ENCODE measurements at places on chromosomes 4 and X.

DNA sequence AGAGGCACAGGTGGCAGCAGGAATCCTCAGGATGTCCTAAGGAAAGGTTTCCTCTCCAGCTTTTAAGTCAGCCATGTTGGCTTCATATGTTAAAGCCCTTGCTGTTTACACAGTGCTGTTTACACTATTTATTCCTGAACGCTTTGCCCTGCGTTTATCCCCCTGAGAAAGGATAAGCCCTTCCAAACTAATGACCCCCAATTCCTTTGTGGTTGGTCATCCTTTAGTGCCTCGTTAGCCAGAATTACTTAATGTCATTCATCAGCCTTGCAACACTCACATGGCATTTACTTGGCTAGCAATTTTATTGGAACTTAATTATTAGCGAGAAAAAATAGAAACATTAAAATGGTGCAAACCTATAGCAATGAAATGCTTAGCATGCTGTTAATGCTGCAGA is 23.8 kb downstream of the VCX2 start:
- DNase-seq, result no peak

GRCh38 chrX:39196192-39197102 is 395.2 kb downstream of the MID1IP1 start:
- peak; percentile 56 for DNase-seq

- no peak for DNase-seq
These were observed 7.1 kb downstream of the ANKRD50 start for GRCh38 chr4:124705393-124705792.

DNA sequence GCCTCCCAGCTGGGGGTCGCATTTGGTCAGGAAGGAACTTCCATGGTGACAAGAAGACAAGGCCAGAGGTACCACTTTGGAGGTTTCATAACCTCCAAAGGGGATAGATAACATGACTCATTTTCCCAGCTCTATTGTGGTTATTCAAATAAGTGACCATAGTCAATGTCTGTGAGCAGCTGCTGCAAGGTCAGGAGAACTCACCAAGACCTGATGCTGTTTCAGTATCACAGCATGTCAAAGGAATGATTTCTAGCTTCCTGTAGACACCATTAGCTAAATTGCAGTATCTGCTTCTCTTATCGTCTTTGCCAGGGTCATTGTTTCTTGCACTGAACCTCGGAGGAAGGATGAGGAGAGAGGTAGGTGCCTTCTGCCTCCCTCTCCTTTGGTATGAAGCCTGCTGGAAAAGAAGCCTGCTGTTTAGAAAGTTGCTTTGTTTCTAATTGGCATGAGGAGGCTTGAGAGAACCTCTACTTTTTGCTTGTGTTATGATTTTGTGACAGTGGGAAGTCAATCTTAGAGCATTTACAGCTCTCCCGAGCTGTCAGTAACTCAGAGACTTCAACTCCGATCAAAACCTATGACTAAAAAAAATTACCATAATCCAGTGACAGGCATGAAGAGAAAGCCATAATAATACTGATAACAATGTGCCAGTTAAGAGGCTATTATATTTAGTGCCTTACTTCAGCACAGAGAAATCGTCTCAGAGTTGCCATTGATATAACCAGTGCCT is 38.0 kb upstream of the GATB start:
- peak; percentile 30 for DNase-seq

- DNase-seq, result no peak
These were observed 24.2 kb downstream of the EPHA5 start for GRCh38 chr4:65646136-65646535.

DNA sequence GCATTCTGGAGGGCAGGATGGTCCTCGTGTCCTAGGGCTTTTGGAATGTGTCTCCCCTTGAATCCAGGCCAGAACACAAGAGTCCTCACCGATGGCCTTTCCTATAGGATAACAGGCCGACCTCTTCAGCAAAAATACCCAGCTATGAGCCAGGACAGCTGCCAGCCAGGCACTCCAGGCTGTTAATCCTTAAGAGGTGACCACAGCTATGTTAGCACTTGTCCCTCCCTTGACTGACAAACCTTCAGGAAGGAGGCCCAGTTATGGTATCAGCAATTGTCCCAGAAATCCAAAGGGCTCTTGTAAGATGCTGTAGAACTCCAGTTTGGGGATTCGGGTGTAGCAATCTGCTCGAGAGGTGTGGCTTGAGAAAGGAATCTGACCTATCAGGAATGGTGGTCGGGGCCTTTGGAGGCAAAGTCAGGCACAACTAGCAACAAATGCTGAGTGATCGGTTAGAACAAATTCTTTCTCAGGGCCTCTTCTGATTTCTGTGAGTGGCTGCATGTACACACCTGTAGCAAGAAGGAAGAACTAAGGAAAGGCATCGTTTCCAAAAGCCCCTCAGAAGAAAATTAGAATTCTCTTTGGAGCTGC is 54.6 kb downstream of the PTCHD1 start:
- no peak for DNase-seq

DNA sequence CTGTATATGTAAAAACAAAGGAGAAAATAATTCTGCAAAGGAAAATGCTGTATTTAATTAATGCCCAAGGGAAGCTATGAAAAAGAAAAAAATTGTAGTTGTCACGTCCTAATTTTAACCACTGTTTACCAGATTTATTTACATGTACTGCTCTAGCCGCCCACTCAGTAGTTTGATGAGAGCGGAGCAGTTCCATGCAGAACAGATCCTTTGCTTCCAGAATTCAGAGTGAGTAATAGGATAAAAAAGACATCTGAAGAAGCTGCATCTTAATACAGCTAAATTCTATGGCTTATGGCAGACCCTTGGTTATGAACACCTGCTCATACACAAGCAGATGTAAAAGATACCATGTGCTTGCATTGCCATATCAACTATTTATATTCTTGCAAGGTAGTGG is 287.0 kb downstream of the GASK1B start:
- no peak for DNase-seq

GRCh38 chr4:123449780-123450179 is 53.2 kb downstream of the SPRY1 start:
- peak; percentile 18 for DNase-seq

DNA sequence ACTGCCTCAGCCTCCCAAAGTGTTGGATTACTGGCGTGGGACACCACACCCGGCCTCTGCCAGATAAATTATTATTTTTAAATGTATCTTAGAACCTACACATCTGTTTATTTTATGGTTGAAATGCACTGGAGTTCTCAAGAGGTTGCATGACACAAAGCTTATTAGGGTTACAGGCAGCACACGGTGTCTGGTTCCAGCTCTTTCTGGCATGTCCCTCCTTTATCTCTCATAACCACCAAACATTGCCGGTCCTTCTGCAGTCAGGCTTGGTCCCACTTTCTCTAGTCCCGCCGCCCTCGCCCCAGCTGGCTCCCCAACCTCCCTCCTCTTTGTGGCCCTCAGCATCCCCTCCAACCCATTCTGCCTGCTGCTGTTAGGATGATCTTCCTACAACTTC is 39.7 kb upstream of the SPRY1 start:
- DNase-seq, result no peak

DNA sequence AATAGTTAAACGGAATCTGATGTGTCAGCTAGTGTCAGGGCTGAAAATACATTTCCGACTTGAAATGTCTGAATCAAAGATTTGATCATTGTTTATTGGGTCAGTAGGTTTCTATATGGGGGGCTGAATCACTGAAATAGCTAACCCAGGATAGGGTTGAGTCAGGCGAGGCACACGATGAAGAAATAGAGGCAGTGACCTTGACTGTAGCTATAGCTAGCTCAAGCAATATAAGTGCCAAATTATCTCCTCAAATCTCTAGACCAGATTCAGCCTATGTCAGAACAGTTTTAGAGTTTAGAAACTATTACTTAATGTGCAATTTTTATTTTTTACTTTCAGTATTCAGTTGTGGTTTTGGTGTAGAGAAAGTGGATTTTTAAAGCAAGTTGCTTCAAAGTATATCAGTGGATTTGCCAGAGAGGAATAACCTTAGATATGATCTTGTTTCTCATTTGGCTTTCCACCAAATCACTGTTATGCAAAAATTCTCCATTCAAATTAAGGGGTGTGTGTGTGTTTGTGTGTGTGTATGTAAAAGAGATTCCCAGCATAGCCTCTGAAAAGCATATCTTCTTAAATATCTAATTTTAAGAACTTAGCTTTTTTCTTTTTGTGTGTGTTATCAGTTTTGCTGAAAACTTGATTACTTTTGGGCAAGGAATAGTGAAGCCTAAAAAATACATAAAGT is 100.3 kb upstream of the RPL34 start:
- no peak for DNase-seq

- DNase-seq, result no peak
These were observed 557 bp upstream of the FAM53A start for GRCh38 chr4:1684506-1685234.

GRCh38 chr4:70901607-70901983 is 574 bp upstream of the MOB1B start:
- peak; percentile 23 for DNase-seq

GRCh38 chr4:140995058-140995457 is 138.2 kb downstream of the RNF150 start:
- DNase-seq, result no peak
